Right kidney (tissue), 9 donors: ENCODE measurements at places on chromosomes 4 and X.

GRCh38 chrX:101210630-101211029 is 9.0 kb upstream of the DRP2 start:
- DNase-seq: no peak

DNA sequence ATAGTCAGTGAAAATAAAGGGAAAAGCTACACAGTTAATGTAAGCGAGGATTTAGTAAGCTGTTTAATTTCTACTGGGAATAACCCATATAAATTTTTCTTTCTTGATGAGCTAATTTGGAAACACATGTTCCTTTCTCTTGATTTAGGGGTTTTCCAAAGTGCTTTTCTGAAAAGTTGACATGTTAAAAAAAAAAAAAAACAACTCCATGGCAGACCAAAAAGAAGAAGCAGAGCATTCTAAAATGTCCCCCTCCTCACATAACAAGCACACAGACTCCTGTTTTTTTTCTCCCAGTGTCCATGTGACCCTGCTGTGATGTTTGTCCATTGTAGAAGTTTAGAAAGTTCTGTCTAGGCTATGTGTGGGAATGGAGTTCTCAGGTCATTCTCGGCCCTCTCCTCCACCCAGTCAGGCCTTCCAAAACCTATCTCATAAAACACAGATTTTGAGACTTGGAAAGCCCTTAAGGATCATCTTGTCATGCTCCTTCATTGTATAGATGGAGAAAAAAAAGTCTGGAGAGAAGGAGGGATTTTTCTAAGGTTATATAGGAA is 792 bp downstream of the CLIC2 start:
- no peak for DNase-seq

DNA sequence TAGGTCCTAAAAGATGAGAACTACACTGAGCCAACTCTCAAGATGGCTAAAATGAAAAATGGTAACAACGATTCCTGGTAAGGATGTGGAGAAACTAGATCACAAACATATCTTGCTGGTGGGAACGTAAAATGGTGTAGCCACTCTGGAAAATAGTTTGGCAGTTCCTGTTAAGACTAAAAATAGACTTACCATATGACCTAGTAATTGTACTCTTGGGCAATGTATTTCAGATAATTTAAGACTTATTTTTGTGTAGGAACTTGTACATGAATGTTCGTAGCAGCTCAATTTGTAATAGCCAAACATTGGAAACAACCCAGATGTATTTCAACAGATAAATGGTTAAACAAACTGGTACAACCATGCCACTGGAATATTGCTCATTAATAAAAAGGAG is 106.2 kb downstream of the HDAC8 start:
- no peak for DNase-seq

DNA sequence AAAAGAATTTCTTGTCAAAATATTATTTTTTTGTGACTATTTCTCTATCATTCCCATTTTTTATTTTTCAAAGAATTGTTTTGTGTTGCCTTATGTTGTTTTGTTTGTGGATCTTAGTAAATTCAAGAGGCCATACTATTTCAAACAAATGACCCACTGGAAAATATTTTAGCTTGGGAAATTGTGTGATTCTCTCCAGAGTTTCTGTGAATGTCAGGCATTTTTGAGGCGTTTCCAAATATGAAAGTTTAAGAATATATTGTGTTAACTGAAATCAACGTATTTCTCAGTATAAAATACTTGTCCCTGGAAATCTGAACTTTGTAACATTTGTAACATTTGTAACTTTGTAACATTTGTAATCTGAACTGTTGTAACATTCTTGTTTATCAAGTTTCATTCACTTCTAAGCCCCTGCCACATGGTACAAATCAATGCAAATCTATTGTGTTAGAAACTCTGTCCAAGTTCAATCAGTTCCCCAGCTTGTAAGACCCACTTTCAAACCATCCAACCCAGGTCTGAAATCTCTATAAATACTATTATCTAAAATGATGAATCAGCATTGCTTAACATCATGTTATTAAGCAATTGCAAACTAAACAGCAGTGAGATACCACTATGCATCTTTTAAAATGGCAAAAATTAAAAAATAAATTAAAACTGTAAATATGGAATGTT is 465.4 kb upstream of the GRID2 start:
- no peak for DNase-seq

DNA sequence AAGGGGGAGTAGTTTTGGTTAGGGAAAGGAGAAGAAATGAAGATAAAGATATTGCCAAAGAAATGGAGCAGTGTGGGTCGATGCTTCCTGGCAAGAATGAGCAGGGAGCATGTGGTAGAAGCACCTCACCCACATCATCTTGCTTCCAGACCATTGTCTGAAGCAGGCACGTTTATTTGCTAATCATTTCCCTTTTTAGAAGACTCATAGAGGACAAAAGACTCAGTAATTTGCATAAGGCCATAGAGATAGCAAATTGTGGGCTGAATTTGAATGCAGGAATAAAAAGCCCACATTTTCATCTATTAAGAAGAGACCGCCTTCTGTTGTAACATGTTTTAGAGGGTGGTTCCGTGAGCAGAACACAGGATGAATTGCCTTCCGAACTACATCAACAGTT is 275.2 kb upstream of the FAT4 start:
- DNase-seq: no peak

DNA sequence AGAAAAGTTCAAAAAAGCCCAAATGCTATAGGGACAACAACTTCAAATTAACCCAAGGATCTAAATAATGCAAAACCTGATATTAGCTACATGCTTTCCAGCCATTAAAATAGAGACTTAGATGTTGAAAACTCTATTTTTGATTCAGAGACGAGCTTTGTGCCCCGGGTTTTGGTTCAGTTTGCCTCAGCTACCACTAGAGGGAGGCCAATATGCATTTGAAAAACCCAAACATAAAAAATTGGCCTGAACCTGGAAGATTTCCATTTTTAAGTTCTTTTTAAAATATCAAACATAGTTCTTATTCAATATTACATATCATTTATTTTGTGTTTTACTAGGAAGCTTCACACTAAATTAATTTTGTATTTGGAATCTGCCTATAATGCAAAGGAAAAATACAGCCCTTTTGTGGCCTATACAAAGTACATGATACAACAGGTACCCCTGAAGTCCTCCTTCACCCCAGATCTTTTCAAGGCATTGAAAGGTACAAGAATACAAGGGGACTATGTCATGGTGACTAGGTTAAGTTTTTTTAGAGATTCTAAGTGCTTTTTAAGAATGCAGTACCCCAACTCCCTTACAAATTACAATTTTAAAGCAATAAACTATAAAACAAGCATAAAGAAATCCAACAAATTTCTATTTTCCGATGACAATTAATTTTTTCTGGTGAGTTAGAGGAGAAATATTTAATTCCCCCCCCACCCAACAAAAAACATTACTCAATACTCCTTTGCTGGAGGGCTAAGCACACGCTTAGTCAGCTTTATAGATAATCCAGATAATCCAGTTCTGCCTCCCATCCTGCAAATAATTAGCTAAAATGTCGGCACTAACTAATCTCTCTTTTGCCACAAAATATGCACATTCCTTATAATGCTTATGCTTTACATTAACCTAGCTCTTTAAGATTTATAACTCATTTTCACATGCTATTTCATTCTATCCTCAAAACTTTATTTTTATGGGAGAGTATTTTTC is 97.7 kb upstream of the PTPN13 start:
- DNase-seq: no peak
